ENCODE measurements at places on chromosomes 1 and 21.

DNA sequence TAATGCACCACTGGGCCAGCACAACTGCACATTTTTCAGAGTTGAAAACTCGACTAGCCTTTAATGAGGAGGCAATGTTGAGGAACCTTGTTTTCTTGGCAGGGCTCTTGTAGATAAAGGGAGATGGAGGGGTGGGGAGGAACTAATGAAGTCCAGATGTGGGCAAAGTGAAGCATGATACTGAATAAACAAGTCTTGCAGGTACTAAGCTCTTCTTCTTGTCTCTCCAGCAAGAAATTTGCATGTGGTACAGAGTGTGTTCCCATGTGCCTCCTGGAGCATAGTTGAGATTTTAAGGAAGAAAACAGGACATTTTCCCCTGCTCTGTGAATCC lies 47.0 kb downstream of the PLPP3 start:
- DNase-seq, result no peak

DNA sequence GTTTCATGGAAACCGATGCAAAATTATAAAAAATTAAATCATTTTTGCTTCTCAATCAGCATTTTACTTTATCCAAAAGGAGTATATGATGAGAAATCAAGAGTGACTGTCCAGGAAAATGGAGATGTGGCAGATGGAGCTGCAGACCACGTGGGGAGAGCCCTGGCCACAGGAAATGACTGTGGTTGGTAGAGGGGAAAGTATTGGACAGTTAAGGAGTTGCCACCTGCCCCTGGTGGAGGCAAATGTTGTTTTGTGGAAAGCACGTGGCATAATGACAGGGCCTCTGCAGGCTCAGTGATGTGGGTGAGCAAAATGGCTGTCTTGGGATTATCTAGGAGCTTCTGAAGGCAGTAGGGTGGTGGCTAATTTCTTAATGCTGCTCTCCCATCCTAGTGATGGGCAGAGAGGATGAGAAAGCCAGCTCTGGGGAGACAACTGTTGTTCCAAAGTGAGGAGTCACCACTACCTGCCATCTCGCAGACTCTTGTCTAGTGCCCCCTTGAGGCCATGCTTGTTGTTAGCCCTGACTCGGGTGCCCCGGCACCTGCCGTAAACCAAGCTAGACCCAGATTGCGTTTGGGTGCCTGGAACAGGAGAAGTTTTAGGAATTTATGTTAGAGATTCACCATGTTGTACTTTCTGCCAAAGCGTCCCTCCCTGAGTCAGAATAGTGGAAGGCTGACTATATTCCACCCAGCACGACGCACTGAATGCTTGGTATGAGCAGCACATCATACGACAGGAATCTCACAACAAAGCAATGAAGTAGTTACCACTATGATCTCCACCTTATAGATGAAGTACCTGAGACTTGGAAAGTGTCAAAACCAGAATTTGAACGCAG lies 144.0 kb downstream of the ROR1 start:
- peak; percentile 60 for DNase-seq

DNA sequence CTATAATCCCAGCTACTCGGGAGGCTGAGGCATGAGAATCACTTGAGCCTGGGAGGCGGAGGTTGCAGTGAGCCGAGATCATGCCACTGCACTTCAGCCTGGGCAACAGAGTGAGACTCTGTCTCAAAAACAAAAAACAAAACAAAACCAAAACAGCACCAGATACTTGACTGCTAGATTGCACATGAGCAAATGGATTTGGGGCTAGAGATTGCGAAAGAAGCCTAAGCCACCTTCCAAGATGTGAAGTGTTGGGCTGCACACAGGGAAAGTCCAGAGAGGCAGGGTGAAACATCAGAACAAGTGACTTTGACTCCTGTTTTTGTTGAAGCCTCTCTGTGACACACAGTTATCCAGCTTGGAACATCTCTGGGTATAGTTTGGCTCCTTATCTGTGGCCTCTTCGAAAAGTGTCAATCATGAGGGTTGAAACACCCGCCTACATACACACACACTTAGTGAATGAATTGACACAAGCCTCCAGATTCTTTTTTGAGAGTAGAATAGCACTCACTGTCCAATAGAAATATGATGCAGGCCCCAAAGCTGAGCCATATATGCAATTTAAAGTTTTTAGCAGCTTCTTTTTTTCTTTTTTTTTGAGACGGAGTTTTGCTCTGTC lies 34.2 kb upstream of the GPR137B start:
- DNase-seq, result no peak

DNA sequence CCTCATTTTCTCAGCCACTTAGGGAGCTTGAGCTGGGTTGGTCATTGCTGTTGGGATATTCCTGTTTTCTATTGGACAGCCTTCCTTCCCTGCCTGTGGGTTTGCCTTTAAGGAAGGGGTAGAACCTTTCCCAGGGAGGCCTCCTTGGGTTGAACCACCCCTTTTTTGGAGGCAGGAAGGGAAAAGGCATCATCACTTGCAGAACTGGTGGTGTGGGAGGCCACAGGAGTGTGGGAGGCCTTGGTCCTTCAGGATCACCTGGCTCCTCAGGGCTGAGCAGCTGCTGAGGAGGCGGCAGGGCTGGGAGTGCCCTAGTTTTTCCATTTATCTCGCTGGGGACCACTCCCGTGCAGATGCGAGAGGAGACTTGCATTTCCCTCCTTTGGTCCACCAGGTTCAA lies 667 bp upstream of the CYB561D1 start:
- no peak for DNase-seq

DNA sequence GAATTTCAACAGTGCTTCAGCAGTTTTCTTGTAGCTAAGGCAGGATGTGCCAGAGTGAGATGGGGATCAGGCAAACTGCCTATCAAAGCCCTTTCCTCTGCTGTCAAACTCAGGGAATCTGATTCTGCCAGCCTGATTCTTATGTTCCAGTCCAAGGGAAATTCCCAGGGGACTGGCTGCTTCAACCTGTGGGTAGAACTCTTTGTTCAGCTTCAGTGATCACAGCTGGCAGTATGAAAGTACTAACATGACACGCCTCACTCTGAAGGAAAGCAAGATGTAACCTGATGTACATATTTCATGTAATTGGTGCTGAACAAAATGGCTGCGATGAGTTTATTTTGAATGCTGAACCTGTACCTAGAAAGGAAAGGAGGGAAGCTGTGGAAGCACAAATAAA lies 40.1 kb upstream of the SLC5A9 start:
- no peak for DNase-seq

- no peak for DNase-seq
These were observed 342.7 kb downstream of the PLPP3 start for GRCh38 chr1:56236688-56237087.

DNA sequence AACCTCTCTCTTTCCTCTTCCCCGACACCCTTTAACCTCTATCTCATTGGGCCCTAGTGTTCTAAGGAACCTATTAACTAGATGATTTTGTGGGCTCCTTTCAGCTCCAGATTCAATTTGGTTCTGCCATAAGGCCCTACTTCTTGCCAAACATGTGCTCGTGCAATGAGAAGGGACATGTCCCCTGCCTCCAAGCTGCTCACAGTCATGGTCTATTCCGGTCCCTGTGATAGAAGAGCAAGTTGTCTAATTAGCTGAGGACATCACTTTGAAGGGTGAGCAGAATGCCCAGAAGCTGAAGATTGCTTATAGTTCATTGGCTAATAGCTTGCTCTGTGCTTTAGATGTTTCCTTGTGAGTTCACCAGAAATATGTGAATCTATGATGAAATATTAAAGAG lies 76.2 kb downstream of the ZNF648 start:
- DNase-seq, result no peak

DNA sequence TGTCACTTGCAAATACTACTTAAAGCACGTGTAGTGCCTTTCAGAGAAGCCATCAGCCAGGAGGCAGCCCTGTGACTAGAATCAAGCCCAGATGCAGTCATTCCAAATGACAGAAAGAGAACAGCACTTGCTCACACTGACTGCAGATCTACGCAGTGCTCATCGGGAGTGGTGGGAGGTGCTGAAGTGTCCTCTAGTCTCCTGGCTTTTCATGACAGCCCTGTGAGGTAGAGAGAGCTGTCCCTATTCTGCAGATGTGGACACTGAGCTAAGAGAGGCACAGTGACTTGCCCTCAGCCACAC lies 62.3 kb upstream of the EDN2 start:
- no peak for DNase-seq

GRCh38 chr1:109240158-109241152 lies 8.9 kb upstream of the CELSR2 start:
- DNase-seq, result peak; percentile 55

DNA sequence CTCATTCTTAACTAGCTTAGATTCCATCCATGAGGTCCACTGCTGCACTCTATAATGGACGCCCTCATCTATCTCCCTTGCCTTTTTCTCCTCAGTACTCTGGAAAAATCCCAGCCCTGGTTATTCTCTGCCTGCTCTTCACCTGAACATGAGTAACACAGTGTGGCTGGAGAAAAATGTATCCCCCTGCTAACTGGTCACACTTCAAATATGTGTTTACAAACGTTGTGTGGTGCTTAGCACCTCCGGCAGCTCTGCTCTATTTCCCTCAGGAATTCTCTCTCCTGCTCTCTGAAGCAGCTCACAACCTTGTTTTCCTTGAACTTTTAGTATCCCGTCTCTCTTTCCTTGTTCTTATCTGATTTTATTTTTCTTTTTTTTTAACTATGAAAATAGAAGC lies 4.1 kb downstream of the SCCPDH start:
- no peak for DNase-seq

GRCh38 chr1:216549796-216550195 lies 126.5 kb upstream of the USH2A start:
- DNase-seq, result no peak

DNA sequence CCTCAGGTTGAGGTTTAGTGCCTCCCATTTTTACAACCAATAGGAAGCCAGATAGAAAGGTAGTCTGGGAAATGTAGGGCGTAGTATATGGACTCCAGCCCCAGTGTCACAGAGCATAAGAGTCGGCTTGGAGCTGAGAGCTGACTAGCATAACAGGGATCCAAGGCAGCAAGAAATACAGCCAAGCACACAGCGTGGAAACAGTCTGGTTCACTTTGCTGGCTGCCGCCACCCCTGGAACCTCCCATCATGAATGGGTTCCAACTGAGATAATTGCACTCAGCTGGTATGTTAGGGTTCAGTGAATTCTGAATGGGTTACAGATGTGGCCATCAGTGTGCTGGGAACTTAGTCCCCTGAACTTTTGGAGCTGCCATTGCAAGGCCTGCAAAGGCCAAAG lies 76.7 kb upstream of the GPR88 start:
- peak; percentile 5 for DNase-seq

GRCh38 chr1:246784621-246785493 lies 60.6 kb downstream of the SCCPDH start:
- DNase-seq, result no peak

DNA sequence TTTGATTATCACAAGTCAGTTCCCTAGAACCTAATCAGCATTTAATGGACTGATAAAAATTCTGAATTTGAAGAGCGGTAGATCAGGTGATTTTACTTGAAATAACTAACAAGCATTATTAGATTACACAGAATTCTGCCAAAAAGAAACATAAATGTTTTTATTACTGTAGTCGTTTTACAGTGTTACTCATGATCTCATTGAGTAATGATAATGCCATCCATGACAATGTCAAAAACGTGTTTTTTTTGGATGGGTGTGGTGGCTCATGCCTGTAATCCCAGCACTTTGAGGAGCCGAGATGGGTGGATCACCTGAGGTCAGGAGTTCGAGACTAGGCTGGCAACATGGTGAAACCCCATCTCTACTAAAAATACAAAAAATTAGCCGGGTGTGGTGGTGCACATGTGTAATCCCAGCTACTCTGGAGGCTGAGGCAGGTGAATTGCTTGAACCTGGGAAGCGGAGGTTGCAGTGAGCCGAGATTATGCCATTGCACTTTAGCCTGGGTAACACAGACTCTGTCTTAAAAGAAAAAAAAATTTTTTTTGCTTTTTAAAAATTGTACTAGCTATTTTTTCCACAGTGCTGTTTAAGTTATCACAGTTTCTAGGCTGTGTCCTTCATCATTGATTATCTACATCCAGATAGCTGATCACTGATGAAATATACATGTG lies 56.6 kb downstream of the LAMC1 start:
- DNase-seq, result no peak

DNA sequence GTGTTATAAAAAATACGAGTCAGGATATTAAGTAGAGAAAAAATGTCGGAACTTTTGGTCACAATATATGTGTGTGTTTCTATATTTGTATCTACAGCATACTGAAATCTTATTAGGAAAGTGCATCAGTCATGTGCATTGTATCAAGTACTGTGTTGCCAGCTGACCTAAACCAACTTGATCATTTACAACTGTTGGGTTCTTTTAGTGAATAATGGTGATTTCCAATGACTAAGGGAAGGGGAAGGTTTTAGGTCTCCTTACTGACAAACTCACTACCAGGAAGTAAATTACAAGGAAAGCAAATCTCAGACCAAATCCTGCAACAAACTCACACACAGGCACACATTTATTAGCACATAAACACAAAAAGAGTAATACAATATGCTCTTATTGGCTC lies 142.7 kb downstream of the TSEN15 start:
- DNase-seq, result no peak

DNA sequence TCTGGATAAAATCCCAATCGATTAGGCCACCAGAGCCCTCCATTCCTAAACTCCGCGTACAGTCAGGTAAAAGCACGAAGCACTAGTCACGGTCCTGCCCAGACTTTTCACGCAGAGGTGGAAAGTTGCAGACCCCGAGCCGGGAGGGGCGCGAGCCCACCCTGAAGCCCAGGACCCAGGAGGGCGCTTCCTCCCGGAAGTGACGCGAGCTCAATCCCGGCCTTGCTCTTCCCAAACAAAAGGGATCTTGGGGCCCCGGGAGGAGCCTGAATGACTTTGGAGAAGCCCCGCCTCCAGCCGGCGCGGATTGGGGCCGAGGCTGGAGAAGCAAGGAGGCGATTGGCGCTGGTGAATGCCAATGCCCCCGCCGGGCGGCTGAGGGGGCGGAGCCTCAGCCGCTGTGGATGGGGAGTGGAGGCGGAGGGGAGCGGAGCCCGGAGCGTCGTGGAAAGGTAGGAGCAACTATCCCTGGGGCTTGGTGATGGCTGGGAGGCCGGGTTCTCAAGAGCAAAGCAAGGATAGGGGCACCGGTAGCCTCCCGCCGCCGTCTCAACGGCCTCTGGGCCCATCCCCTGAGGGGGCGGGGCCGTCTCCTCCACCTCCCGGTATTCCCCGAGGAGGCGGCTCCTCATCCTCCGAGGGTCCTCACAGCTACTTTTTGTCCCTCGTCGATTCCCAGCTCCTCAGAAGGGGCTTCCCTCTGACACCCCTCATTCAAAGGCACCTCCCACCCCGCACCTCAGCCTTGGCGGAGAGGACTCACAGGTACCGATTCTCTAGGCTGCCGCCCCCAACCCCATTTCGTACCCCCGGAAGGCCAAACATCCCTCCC lies at the start of gene CTTNBP2NL:
TSS of gene CTTNBP2NL (plus strand) at position 394 of the 832 bp plus-strand sequence. CDS start 19,952 bp downstream, outside the sequence.
- DNase-seq, result peak; percentile 99

DNA sequence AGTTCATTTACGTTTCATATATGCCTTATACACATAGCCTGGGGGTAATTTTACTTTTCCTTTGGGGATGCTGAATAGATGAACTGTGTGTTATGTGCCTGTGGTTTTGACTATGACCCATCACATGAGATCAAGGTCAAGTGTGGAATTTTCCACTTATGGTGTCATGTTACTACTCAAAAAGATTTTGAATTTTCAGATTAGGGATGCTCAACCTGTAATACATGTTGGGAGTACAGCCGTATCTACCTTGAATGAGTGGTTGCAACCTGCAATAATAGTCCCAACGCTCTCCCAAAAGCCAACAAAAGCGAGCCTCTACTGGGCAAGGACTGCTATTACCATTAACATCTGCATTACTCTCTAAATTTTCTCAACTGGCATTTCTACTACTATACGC lies 68.5 kb upstream of the SDC3 start:
- no peak for DNase-seq
